ENCODE measurements at places on chromosomes 5 and 9.

- no peak for DNase-seq
Observed at GRCh38 chr9:113361304-113362018, 12.1 kb downstream of the BSPRY start.

- no peak for DNase-seq
Observed at GRCh38 chr9:2023532-2023931, 8.4 kb downstream of the SMARCA2 start.

- DNase-seq = peak; percentile 67
Observed at GRCh38 chr5:140372971-140373487, 13.0 kb downstream of the SLC4A9 start.

DNA sequence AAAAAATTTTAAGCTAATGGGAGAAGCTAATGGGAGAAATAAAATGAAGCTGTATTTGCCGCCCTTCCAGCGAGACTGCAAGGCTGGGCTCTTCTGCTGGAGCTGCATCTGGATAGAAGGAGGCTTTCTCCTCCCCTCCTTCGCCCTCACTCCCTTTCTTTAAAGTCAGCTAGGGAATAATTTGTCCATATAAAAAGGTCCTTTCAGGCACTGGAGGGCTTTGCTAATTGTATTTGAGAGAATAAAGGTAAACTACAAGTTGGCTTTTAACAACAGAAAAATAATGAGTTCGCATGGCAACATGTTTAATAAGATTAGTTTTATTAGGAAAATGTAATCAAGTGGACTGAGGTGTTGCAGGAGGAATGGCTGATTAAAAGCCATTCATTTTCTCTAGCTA, 41.3 kb downstream of the NPR3 start:
- DNase-seq = no peak

- DNase-seq = no peak
Observed at GRCh38 chr9:133506653-133507038, 18.1 kb downstream of the MYMK start.

Data from cerebellum (tissue), 4 donors.